ENCODE measurements at places on chromosomes 4 and X.
A peak's percentile ranks its signal among the peaks of the same experiment; 100 is the strongest.

DNA sequence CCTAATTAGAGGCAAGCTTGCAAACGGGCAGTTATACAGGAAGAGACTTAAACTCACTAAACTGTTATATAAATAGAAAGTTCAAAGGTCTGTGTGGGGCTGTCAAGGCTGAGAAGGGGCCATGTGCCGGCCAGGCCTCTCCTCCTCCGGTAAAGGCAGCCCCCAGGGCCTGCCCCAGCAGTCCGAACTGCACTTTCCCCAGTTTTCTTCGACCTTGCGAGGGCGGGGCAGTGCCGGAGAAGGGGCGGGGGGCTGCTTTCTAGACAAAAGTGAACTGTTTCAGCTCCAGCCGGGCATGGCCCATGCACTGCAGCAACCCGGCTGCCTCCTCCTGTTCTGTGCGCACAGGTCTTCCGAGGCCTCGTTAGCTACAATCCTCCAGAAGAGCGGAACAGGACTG lies 4.1 kb downstream of the AFF2 start:
- H3K36me3 ChIP-seq, result no peaks in the 10 kb centered on the region
- no peaks in the 10 kb centered on the region for H3K4me1 ChIP-seq
- no peak overlapping the region for H3K27ac ChIP-seq
- H3K27me3 ChIP-seq, result peaks cover 54% of the 10 kb centered on the region

- no peaks in the 10 kb centered on the region for H3K36me3 ChIP-seq
- H3K4me1 ChIP-seq, result no peaks in the 10 kb centered on the region
- H3K4me3 ChIP-seq, result no peak overlapping the region
- DNase-seq, result no peak
Measured at GRCh38 chr4:9988363-9988749, 32.9 kb downstream of the SLC2A9 start.

DNA sequence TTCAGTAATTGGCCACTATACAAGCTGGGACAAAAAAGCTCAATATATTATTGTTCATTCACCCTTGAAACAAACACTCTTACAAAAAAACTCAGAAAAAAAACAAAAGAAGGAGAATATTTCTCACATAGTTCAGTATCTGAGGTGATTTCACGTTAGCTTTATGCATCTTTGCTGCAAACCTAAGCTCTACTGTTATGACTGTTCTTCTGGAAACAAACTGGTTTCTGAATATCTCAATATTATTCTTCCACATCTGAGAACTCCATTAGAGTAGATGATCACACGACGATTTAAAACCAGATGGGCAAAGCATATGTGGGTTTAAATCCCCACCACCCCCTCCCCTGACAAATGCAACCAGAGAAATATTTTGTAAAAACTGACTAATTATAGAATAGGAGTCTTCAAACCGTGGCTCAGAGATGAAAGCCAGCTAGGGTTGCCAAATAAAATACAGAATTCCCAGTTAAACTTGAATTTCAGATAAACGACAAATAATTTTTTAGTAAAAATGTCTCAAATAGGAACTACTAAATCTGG lies 182.0 kb upstream of the FAM241A start:
- DNase-seq, result no peak
- H3K4me1 ChIP-seq, result peaks cover 2% of the 10 kb centered on the region
- H3K4me3 ChIP-seq, result no peak overlapping the region
- no peaks in the 10 kb centered on the region for H3K36me3 ChIP-seq
- H3K27me3 ChIP-seq, result no peaks in the 10 kb centered on the region

DNA sequence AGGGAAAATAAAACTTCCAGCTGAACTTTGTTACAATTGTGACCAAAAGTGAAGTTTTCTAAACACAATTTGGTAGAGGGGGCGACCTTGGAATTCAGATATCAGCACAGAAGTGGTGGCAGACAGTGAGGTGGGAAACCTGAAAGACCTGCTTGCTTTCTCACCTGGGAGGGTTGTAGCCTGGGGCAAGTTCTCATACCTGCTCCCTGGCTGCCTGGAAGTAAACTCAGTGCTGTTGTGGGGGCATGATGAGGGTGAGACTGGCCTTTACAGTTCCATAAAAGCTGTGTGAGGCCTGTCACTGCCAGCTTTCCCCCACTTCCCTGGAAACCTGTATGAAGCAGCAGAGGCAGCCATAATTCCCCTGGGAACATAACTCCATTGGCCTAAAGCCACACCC lies 1180.2 kb downstream of the FAM133A start:
- DNase-seq, result no peak
- H3K27me3 ChIP-seq, result no peaks in the 10 kb centered on the region
- H3K4me3 ChIP-seq, result no peak overlapping the region
- peaks cover 19% of the 10 kb centered on the region for H3K4me1 ChIP-seq

GRCh38 chr4:152164561-152164960 lies 371.3 kb downstream of the FBXW7 start:
- H3K4me3 ChIP-seq, result no peak overlapping the region
- H3K36me3 ChIP-seq, result no peaks in the 10 kb centered on the region

- peaks cover 55% of the 10 kb centered on the region for H3K36me3 ChIP-seq
- no peaks in the 10 kb centered on the region for H3K27me3 ChIP-seq
- no peak for DNase-seq
- no peak overlapping the region for H3K27ac ChIP-seq
Measured at GRCh38 chr4:17957688-17958087, 63.9 kb downstream of the LCORL start.

DNA sequence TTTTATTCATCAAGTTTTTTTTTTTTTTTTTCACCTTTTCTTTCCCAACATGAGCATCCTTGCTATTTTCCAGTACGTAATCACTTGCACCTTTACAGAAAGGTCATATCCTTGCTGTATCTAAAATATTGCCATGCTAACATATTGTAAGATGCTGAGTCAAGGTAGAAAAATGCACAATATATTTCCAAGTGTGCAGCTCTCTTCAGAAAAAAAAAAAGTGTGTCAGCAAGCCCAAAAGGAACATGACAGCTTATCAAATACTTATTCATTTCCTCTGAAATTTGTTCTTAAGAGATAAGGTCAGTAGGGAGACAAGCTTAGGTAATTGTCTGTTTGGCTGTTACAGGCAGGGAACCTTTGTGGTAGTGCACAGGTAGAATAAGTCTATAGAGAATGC lies 27.0 kb downstream of the SH2D1A start:
- no peak overlapping the region for H3K4me3 ChIP-seq
- H3K27me3 ChIP-seq, result no peaks in the 10 kb centered on the region
- no peak for DNase-seq
- no peaks in the 10 kb centered on the region for H3K36me3 ChIP-seq
- peaks cover 3% of the 10 kb centered on the region for H3K4me1 ChIP-seq

- no peaks in the 10 kb centered on the region for H3K36me3 ChIP-seq
- no peaks in the 10 kb centered on the region for H3K27me3 ChIP-seq
- no peak for DNase-seq
Measured at GRCh38 chr4:43456383-43456782, 563.9 kb downstream of the GRXCR1 start.

- H3K27ac ChIP-seq, result no peak overlapping the region
- peaks cover 6% of the 10 kb centered on the region for H3K27me3 ChIP-seq
- H3K4me1 ChIP-seq, result no peaks in the 10 kb centered on the region
- H3K4me3 ChIP-seq, result no peak overlapping the region
- no peak for DNase-seq
Measured at GRCh38 chr4:162457071-162457865, 293.5 kb upstream of the FSTL5 start.

- H3K27ac ChIP-seq, result no peak overlapping the region
- no peaks in the 10 kb centered on the region for H3K4me1 ChIP-seq
- H3K27me3 ChIP-seq, result no peaks in the 10 kb centered on the region
- H3K36me3 ChIP-seq, result no peaks in the 10 kb centered on the region
Measured at GRCh38 chrX:144494074-144494473, 610.2 kb downstream of the UBE2NL start.

- H3K4me1 ChIP-seq, result peaks cover 23% of the 10 kb centered on the region
- peak overlapping the region; percentile 11 for H3K27ac ChIP-seq
- DNase-seq, result no peak
- no peaks in the 10 kb centered on the region for H3K27me3 ChIP-seq
- no peaks in the 10 kb centered on the region for H3K36me3 ChIP-seq
- H3K4me3 ChIP-seq, result no peak overlapping the region
Measured at GRCh38 chr4:7156328-7156727, 36.0 kb upstream of the SORCS2 start.

- no peaks in the 10 kb centered on the region for H3K27me3 ChIP-seq
- no peak overlapping the region for H3K4me3 ChIP-seq
- no peak for DNase-seq
Measured at GRCh38 chrX:134868771-134869495, 121.9 kb upstream of the SMIM10 start.

DNA sequence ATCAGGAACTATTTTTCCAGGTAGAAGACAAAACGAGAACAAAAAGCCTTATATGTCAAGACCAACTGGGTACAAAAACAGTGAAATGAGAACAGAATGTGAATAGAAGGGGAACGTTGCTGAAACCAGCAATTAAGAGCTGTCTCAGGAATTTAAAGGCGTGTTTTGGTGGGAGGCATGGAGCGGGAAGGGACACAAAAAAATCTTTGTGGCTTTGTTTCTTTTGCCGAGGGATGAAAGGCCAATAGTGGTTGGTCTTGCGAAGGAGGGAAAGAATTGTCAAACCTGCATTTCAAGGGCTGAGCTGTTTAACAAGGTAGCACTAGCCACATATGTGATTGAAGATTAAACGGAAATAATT lies 103.8 kb downstream of the USP46 start:
- no peak for DNase-seq
- peaks cover 21% of the 10 kb centered on the region for H3K4me1 ChIP-seq
- H3K27me3 ChIP-seq, result no peaks in the 10 kb centered on the region
- no peak overlapping the region for H3K4me3 ChIP-seq

GRCh38 chr4:9804918-9805317 lies 23.5 kb downstream of the DRD5 start:
- H3K4me1 ChIP-seq, result no peaks in the 10 kb centered on the region
- DNase-seq, result no peak
- H3K27ac ChIP-seq, result no peak overlapping the region
- no peak overlapping the region for H3K4me3 ChIP-seq

DNA sequence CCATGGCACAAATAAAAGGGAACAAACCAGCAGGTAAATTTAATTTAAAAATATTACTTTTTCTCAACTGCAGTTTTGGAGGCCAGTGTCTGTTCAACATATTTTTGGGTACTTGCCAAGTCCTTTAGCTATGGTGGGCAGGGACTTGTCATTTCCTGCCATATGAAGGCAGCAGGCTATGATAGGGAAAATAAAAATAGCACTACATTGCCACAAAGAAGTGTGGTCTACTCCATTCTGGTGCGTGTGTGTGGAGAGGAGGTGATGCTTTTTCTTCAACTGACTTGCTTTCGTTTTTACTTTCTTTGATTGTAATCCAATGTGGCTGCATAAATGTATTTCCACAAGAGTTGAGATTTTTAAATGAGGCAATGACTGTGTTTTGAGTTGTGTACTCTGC lies 17.2 kb downstream of the GPR174 start:
- no peak for DNase-seq
- no peaks in the 10 kb centered on the region for H3K4me1 ChIP-seq
- H3K27me3 ChIP-seq, result no peaks in the 10 kb centered on the region
- H3K4me3 ChIP-seq, result no peak overlapping the region

DNA sequence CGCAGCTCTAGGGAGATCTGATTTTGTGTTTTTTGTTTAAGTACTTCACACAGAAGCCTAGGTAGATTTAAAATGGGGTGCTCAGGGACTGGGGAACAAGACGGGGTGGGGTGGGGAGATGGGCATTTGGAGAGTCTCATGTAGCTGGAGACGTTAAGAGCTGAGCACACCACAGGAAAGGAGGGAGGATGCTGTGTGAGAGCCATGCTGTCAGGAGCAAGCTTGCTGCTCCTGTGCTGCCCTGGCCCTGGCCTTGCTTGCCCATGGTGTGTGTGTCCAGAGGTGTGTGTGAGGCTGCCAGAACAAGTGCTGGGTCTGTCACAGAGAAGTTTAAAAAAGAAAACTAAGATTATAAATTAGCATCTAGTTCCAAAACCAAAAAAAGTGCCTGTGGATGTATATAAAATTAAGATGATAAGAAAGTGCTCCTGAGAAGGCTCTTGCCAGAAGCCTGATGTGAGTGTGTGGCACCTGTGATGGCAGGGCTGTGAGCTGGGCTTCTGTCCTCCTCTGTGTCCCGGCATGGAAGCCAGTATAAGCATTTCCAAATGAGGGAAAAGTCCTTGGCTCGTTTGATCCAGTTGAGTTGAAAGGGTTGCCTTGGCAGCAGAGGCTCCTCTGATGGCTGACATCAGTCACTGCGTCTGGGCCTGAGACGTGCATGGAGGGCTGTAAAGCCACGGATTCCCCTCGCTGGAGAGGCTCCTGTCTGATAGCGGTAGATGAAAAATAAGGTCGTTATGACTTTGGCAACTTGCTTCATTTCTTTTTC lies 63.5 kb downstream of the NELFA start:
- no peak overlapping the region for H3K4me3 ChIP-seq
- H3K27ac ChIP-seq, result no peak overlapping the region
- H3K4me1 ChIP-seq, result peaks cover 3% of the 10 kb centered on the region
- no peaks in the 10 kb centered on the region for H3K27me3 ChIP-seq

DNA sequence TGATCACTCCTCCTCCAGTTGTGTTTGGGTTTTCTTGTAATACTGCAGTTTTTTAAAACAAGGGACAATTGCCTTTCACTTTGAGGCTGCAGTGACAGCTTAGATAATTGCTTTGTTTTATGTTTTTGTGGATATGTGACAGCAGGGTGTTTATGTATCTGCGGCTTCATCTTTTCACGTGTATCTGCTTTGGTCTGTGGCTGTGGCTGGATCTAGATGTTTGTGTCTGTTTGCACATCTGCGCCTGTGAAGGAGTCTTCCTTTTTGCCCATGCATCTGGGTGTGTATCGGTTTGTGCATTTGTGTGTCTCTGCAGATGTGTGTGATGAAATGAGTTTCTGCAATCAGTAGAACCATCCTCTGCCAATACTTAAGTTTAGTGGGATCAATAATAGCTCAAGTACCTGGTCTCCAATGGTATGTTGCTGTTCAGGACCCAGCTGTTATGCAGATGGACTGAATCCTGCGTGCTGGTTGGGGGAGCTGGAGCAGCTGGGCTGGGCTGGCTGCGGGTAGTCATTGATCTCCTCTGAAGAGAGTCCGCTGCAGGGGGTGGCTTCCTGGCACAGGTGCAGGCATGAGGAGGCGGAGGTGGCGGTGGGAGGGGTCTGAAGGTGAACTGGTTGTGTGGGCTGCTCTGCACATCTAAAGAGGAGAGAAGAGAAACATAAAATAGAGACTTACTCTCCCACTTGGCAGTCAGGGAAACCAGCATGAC lies 390.3 kb downstream of the SH2D1A start:
- peaks cover 3% of the 10 kb centered on the region for H3K27me3 ChIP-seq
- DNase-seq, result peak; percentile 41
- no peak overlapping the region for H3K27ac ChIP-seq

GRCh38 chr4:73067971-73068394 lies 1.5 kb downstream of the COX18 start:
- peak overlapping the region; percentile 99 for H3K27ac ChIP-seq
- no peaks in the 10 kb centered on the region for H3K27me3 ChIP-seq
- peak overlapping the region; percentile 93 for H3K4me3 ChIP-seq

DNA sequence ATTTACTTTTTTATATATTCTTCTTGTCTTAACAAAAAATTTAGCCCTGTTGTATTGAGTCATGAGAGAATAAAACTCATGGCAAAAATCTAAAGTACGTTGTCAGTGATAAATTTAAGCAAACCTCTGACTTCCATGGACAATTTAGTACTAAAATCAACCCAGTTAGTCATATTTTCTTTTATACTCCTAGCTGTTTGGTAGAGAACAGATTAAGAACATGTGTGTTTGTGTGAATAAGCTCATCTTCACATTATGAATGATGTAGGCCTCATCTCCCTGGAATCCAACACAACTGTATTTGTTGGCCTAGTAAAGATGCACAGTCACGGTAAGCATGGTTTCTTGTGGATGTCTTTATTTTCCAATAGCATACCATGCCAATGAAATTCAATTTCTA lies 40.8 kb upstream of the FAM47B start:
- H3K36me3 ChIP-seq, result peaks cover 2% of the 10 kb centered on the region
- H3K4me1 ChIP-seq, result no peaks in the 10 kb centered on the region
- no peaks in the 10 kb centered on the region for H3K27me3 ChIP-seq
- no peak overlapping the region for H3K4me3 ChIP-seq
- no peak for DNase-seq

Data from mesothelial cell of epicardium (in vitro differentiated cells).